ENCODE measurements at places on chromosomes 5 and 9.

GRCh38 chr5:172486451-172486850 lies 32.1 kb upstream of the SH3PXD2B start:
- DNase-seq: no peak

DNA sequence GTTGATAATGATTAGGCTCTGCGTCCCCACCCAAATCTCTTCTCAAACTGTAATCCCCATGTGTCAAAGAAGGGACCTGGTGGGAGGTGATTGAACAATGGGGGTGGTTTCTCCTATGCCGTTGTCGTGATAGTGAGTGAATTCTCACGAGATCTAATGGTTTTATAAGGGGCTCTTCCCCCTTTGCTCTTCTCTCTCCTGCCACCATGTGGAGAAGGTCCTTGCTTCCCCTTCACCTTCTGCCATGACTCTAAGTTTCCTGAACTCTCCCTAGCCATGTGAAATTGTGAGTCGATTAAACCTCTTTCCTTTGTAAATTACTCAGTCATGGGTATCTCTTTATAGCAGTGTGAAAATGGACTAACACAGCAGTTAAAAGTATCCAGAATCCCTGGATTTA lies 715.2 kb upstream of the DMAC1 start:
- DNase-seq: no peak

DNA sequence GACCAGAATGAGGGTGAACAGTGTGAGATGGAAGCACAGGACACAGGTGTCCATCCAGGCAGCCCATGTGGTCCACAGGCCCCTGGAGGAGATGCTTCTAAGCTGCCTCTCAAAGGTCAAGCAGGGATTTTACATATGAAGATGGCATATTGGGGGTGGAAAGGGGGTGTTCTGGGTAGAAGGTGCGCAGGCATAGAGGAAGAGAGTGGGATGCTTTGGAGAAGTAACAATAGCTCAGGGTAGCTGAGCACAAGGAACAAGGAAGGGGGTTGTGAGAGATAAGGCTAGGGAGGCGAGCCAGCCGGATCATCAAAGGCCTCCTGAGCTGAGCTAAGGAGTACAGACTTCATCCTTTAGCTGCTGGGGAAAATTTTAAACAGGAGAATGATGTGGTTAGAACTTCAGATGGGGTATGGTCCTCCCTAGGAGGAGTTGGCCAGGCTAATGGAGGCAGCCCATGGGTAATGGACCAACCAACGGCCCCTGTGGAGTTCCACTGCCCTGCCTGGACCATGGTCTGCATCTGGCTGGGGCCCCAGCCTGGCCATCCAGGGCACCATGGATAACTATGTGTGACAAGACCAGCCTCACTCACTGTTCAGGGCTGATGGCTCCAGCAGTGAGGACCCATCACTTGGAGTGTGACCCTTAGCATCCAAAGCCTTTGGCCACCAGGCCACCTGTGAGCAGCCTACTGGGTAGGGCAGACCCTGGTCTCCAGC lies 86.8 kb upstream of the TBC1D2 start:
- DNase-seq: no peak

DNA sequence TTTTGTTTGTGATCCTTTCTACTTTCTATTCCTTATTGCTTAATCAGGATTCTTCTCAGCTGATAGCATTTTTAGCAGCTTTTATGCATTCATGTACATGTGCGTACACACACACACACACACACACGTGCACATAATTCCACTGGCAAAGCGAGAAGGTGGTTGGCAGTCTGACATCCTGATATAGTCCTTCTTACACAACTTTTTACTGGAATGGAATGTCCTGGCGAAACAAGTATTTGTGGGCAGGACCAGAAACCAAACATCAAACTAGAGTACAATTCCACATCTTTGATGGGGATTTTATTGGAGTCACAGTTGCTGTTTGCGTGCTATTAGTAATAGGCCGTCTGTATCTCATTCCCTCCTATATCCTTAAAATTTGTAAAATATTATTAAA lies 356.5 kb downstream of the CCDC171 start:
- DNase-seq: no peak

GRCh38 chr9:78143281-78144007 lies 92.4 kb upstream of the CEP78 start:
- no peak for DNase-seq

- DNase-seq: no peak
Observed at GRCh38 chr9:32955655-32956478, 45.6 kb downstream of the APTX start.

Data from suppressor macrophage treated with lipopolysaccharide for 4 hours (primary cell).